ENCODE measurements at places on chromosomes 11 and 22.

GRCh38 chr11:101516546-101516945 lies 67.3 kb downstream of the TRPC6 start:
- DNase-seq, result no peak

DNA sequence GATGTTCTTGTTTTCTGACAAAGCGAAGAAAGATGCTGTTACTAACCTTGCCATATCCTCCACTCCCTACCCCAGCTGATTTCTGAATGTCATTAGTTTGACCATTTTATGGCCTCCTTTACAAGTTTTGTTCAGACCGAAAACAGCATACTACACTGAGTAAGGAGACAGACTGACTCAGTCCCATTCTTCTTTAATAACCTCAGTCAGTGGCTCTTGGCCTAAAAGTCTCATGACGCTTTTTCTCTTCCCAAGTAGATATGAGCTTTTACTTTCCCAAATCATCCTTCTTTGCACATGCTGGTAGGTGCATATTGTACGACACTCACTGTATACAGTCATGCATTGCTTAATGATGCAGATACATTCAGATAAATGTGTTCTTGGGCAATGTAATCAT lies 8.0 kb upstream of the FIBIN start:
- DNase-seq, result no peak

DNA sequence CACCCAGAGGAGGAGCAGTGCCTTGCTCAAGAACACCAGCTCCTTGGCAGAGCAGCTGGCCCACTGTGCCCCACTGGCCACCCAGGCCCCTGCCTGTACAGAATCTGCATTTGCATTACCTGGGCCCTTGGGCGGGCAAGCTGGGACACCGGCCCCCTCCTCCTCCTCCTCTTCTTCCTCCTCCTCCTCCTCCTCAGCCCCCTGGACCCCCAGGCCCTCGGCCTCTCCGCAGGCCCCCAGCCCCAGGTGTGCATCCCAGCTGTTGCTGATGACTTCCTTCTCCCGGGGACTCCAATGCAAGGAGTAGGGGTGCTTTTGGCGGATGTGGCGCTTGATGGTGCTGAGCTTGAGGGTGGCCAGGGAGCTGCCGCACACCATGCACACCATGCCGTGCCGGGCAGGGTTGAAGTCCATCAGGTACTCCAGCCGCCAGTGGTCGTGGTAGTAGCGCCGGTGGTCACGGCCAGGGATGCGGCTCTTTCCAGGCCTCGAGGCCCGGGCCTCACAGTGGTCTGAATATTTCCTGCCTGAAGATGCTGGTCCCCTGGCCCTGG lies 2.8 kb downstream of the ZFTA start:
- DNase-seq, result no peak

DNA sequence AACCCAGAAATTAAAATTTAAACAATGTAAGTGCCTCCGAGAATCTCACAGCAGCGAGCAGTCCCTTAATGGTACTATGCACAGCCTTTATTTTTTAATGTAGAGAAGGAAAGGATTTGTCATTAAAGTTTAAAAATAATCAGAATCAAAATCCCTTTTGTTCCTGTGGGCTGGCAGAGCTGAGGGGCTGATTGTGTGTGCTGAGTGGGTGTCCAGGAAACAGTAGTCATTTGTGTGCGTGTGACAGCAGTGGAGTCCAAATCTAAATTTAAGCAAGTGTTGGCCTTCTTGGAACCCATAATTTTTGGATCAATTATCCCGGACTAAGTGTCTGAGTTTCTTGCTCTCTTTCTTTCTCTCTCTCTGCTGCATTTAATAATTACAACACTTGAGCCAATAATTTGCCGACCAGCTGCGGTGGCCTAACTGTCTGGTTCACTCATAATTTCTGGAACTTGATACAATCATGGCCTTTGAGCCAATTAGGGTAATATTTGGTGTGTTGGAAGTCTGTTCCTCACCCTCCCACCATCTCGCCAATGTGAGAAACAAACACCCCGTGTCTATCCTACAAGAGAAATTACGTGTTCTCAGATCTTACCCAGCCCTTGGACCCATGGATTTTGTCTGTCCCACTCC lies 528.0 kb downstream of the SOX6 start:
- DNase-seq, result no peak

GRCh38 chr11:48081151-48082010 lies 101.0 kb downstream of the PTPRJ start:
- DNase-seq, result peak; percentile 89

DNA sequence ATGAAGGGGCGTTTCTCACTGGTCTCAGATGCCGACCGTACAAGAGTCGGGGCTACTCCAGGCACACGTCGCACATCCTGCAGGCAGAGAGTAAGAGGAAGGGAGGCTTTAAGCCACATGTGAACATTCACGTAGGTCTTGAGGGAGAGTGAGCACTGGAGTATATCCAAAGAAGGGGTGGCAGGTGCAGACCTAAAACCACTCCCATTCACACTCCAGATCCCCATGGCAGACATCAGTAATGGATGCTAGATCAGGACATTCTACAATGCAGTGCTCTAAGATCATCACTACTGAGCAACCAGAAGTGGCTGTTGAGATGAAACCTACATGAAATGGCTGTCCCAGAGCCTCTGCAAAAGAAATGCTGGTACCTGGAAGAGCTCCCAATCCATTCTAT lies 39.0 kb downstream of the WT1 start:
- DNase-seq, result no peak
